Activated CD4-positive, alpha-beta memory T cell treated with anti-CD3 and anti-CD28 coated beads for 36 hours (primary cell): ENCODE measurements at places on chromosomes 5 and 9. TPM values are rescaled to one million over a fixed set of nuclear protein-coding genes. Genes with fewer than 3 reads are reported as not detected.
A peak's percentile ranks its signal among the peaks of the same experiment; 100 is the strongest.

- DNase-seq: no peak
Measured at GRCh38 chr5:142796492-142797109, 26.4 kb downstream of the ARHGAP26 start.

DNA sequence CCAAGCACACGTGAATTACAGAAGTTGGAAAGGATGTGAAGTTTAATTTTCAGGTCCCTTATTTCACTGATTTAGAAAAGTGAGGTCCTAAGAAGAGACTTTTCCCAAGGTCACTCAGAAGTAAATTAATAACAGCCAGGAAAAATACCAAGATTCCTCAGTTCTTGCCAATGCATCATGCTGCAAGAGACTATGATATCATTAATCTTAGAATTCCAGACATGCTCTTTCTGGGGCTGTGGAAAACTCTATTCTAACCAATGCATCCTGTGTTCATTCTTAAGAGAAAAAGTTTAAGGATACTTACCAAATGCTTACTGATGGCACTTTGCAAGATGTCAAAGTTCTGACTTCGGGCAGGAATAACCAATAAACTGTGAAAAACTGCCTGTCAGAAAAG is 42.8 kb downstream of the TEX10 start:
- no peak for DNase-seq

GRCh38 chr5:32439086-32439642 is 5.4 kb downstream of the ZFR start:
- no peak for DNase-seq

- DNase-seq: no peak
Measured at GRCh38 chr9:94928691-94929368, 202.3 kb downstream of the AOPEP start.

DNA sequence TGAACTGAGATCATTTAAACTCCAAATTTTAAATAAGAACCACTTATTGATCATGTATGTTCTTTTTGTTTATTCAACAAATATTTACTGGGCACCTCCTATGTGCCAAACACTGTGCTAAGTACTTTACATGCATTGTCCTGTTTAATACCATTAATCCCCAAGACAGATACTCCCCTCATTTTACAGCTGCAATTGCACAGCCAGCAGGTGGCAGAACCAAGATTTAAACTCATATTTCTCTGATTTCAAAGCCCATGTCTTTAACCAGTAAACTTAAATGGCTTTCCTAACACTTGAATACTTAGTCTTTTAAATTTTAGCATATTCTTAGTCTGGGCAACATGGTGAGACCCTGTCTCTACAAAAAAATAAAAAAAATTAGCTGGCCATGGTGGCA is 43.4 kb upstream of the KIAA1958 start:
- peak; percentile 18 for DNase-seq

DNA sequence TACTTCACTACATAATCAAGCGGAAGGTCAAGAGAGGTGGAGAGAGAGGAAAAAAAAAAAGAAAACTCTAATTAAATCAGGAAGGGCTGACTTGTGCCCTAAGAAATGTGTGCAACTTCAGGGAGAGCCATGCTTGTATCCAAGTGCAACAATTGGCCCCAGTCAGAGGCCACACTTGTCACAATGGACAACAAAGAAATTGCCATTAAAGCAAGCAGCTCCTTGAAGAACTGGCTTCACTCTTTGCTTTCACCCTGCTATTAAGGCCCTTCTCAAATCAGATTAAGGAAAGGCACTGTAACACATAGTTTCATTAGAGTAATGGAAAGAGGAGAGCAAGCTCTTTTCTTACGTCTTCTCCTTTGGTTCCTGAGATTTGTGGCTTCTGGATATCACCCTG is 480.9 kb upstream of the WWC1 start:
- DNase-seq: no peak

GRCh38 chr5:157596487-157596886 is 20.9 kb upstream of the ADAM19 start:
- DNase-seq: peak; percentile 83

DNA sequence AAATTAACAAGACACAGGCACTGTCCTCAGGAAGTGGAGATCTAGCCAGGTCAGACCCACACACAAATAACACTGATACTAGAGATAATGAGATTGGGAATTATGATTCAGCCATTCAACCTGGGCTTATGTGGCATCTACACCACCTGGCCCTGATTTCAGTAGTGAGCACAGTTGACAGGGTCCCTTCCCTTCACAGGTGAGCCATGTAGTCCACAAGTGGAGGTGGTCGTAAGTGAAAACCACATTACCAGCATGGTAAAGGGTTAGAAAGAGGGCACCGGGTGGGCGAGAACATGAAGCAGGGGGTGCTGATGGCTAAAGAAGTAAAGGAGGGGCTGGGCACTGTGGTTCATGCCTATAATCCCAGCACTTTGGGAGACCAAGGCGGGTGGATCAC is 48.3 kb upstream of the IL17B start:
- no peak for DNase-seq

GRCh38 chr9:99377790-99378775 is 156.0 kb downstream of the SEC61B start:
- DNase-seq: no peak

DNA sequence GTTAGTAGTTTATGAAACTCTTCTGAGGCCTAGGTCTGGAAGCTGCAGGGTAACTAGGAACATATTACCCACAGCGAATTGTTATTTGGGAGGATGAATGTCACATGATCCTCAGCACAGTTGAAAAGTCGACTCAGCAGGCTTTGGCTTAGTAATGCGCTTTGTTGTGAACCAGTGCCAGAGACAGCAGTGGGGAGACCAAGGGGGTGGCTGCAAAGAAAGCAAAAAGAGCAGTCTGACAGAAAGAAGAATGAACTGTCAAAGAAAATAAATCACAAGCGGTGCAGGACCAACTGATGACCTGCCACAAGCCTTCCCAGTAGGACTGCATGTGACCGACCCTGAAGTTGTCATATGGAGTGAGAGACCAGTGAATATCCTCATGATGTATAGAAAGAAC is 170.0 kb downstream of the CCDC171 start:
- no peak for DNase-seq

GRCh38 chr5:98993512-98993911 is 64.7 kb upstream of the CHD1 start:
- no peak for DNase-seq

GRCh38 chr9:107637421-107638420 is 148.2 kb upstream of the KLF4 start:
- no peak for DNase-seq

DNA sequence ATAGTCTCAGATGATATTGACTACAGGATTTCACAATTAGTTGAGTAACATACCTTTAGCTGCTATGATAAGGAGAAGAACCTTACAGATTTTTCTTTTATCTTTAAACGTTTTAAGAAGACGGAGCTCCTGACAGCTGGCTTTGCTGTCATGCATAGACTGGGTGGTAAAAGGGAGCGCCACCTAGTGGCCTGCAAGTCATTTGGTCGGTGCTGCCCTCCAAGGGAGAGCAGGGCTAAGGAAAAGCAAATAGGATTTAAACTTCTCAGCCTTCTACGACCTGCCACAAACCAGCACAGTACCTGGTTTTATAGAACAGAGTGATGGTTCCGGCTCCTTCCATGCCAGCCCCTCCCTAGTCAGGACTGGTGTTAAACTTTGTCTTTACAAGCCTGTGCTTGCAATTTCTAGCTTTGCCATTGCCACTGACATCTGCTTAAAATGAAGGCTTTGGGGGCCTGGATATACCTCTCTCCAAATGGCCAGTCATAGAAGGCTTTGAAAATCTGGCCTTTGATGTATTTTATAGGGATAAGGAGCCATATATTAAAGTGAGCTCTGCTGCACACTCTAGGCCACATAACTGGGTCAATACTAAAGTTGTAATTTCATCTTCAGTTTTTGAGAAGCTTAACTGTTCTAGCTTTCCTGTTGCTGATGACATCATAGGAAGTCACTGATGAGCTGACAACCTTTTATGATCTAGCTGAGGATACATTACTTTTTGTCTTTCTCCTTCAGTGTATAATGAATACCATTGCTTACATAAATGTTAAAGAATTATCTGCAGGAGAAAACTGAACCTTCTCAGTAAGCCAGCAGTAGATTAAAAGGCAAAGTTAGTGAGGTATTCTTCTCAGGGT is 31.1 kb upstream of the ADAMTSL1 start:
- DNase-seq: peak; percentile 65

DNA sequence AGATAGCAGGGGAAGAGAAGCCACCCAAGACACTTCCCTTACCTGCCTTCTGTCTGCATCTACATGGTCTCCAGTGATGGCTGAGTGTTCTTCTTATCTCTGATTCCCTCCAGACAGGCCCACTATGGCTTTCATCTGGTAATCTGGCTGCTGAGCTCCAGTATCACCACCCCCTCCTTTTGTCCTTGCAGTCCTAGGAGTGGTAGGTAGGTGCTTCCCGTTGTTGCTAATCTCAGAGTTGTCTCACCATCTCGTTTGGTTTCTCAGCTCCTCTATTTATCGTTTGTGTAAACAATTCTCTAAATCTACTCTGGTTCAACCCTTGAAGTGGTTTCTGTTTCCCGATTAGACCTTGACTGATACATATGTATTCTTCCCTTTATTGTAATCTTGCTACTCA is 243.8 kb upstream of the RFX3 start:
- no peak for DNase-seq

- DNase-seq: no peak
Measured at GRCh38 chr5:67002832-67003684, 193.5 kb downstream of the CD180 start.

DNA sequence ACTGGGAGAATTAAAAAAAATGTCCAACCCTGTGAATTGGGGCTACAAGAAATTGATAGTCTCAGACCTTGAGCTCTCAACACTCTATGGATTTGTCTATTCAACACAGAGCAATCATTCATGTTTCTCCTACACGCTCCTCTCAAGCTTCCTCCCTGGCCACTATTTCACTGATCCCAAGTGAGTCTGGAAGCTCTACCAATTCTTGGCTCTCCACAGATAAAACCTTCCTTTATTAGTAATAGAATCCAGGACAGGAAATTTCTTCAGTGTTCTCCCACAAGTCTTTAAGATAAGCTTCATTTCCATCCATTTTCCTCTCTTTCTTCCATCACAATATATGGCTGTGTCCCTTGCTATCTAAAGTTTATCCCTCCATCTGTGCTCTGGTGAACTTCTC is 215.1 kb upstream of the PAPPA start:
- no peak for DNase-seq

GRCh38 chr9:137457406-137458193 is 1.5 kb downstream of the NSMF start:
- DNase-seq: no peak

GRCh38 chr5:158301186-158301585 is 442.2 kb upstream of the CLINT1 start:
- no peak for DNase-seq

DNA sequence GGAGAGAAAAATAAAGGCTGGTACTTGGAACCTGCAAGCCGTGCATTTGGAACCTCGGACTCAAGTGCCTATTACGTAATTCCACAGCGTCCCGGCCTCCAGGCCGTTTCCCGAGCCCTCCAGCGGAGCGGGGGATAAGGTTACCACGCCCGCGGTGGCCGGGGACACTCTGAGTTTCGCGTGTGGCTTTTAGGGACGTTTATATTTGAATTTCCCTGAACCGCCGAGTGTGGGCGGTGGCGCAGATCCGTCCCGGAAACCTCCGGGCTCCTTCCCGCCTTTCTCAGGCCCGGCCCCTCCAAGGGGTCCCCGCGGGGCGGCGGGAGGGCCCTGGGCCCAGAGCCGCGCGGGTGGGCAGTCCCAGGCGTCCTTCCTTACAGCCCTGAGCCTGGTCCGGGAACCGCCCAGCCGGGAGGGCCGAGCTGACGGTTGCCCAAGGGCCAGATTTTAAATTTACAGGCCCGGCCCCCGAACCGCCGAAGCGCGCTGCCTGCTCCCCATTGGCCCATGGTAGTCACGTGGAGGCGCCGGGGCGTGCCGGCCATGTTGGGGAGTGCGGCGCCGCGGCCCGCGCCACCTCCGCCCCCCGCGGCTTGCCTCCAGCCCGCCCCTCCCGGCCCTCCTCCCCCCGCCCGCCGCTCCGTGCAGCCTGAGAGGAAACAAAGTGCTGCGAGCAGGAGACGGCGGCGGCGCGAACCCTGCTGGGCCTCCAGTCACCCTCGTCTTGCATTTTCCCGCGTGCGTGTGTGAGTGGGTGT is at the start of gene LMNB1:
TSS of gene LMNB1 (plus strand) at position 638 of the 758 bp plus-strand sequence. CDS start 373 bp downstream, outside the sequence.
- peak; percentile 97 for DNase-seq

DNA sequence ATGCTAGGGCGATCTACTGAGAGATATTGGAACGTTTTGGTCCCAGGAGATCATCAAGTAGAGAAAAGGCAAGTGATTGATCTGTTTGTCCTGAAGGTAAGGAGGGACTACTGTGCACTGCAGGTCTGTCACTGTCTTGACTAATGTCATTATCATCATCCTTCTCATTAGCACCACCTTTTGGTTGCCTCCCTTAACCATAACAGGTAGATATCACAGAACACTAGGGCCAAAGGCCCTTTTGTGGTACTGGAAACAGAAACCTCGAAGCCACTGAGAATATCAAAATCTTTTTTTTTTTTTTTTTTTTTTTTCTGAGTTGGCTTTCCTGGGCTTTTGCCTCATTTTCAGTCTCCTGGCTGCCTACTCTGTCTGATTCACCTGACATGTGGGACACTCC is 134.0 kb downstream of the KCTD16 start:
- DNase-seq: no peak

GRCh38 chr5:179272326-179273072 is 72.8 kb downstream of the ADAMTS2 start:
- DNase-seq: no peak

Gene DMRT3
- not detected for total RNA-seq

Gene GPR150
- 0.82 TPM for total RNA-seq

Gene N4BP3
- 3.2 TPM for total RNA-seq

Gene MCCC2
- total RNA-seq: 52.8 TPM

Gene HRH2
- 11.6 TPM for total RNA-seq

Gene CREB3
- 27.7 TPM for total RNA-seq

Gene ZNF622
- total RNA-seq: 35.9 TPM

Gene FBP2
- not detected for total RNA-seq

Gene SLCO6A1
- not detected for total RNA-seq

Gene FRRS1L
- not detected for total RNA-seq
